ENCODE measurements at places on chromosomes 11 and 22. TPM values are rescaled to one million over a fixed set of nuclear protein-coding genes. Genes with fewer than 3 reads are reported as not detected.

- no peak overlapping the region for H3K4me3 ChIP-seq
- no peaks in the 10 kb centered on the region for H3K27me3 ChIP-seq
- no peaks in the 10 kb centered on the region for H3K36me3 ChIP-seq
- no peak overlapping the region for H3K27ac ChIP-seq
- DNase-seq: no peak
Observed at GRCh38 chr11:10051868-10052586, 242.0 kb downstream of the SBF2 start.

DNA sequence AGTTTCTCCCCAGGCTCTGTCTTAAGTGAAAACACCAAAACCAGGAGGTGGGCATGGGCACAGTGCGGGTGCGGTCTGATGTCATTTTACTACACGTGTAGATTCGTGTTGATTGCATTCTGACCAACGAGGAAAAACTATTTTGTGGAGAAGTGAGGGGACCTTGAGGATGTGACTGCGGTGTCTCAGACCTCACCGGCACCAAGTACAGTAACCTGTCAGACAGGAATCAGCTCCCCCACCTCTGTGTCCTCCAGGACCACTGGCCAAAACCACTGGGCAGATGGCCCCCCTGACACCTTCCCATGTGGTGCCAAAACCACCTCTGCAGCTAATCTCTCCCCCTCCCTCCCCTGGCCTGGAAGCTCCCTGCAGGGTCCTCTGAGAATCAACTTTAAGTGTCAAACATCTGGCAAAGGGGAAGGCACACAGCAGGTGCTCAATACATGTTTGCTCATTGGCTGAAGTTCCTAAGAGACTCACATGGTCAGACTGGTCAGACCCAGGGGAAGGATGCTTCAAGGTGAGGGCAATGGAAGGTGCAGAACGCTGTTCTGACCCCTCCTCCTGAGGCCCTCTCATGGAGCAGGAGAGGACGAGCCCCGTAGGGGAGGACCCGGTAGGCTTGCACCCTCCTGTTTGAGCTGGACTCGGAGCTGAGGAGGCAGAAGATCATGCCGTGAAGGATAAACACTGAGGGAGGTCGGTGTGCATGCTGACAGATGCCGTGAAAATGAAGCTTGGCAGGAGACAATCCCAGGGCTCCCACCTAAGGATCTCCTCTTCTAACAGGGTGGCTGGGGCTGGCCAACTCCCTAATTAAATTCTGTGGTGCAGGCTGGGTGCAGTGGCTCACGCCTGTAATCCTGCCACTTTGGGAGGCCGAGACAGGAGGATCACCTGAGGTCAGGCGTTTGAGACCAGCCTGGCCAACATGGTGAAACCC lies 129.9 kb downstream of the MPPED1 start:
- H3K4me3 ChIP-seq: no peak overlapping the region
- no peak for DNase-seq
- H3K36me3 ChIP-seq: no peaks in the 10 kb centered on the region
- H3K27me3 ChIP-seq: no peaks in the 10 kb centered on the region

DNA sequence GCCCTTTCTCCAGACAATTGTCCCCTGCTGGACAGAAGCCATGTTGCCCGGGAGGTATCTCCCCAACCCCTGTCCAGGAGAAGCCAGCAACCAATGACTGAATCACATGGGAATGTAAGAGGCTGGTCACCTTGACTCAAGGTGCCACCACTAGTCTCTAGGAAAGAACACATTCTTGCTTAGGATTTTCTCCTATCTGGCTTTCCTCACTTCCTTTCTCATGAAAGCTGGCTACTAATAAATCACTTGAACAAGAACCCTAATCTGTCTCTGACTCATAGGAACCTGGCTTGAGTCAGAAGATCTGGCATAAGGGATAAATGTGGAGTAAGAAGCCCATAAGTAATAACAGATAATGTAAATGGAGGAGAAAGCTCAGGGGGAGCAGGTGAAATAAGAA lies 101.4 kb upstream of the C11orf87 start:
- H3K27ac ChIP-seq: no peak overlapping the region
- peak; percentile 63 for DNase-seq
- H3K4me1 ChIP-seq: peaks cover 4% of the 10 kb centered on the region

The MRGPRE gene
- not detected for total RNA-seq

The SLC1A2 gene
- 1.2 TPM for total RNA-seq
